Glutamatergic neuron (in vitro differentiated cells): ENCODE measurements at places on chromosomes 12 and 14. TPM values are rescaled to one million over a fixed set of nuclear protein-coding genes. Genes with fewer than 3 reads are reported as not detected.

Gene IFNG-AS1
- total RNA-seq = not detected

Gene RNF212B
- total RNA-seq = not detected

Gene PIWIL1
- not detected for total RNA-seq

Gene PHETA1
- 33.2 TPM for total RNA-seq

Gene KERA
- total RNA-seq = not detected

Gene ENDOU
- total RNA-seq = not detected

Gene MMP19
- not detected for total RNA-seq

Gene GPR84
- not detected for total RNA-seq

Gene SLC10A1
- not detected for total RNA-seq

Gene PSME2
- 58.9 TPM for total RNA-seq

Gene PPP4R4
- 1.6 TPM for total RNA-seq

Gene LTB4R
- 7.1 TPM for total RNA-seq

Gene CFAP54
- 0.15 TPM for total RNA-seq

Gene ACVRL1
- 0.39 TPM for total RNA-seq

Gene KLRC1
- not detected for total RNA-seq

Gene PRH2
- total RNA-seq = not detected

Gene SUPT16H
- 97.6 TPM for total RNA-seq

Gene LRP1-AS
- total RNA-seq = not detected

Gene LRP1
- total RNA-seq = 125 TPM

Gene ZFYVE1
- total RNA-seq = 43.7 TPM

Gene KLRG1
- 5.2 TPM for total RNA-seq

Gene PWP1
- 42.2 TPM for total RNA-seq

Gene C12orf42
- not detected for total RNA-seq

Gene VWF
- total RNA-seq = 0.37 TPM

Gene NGB
- total RNA-seq = 0.22 TPM

Gene MYL2
- total RNA-seq = not detected

Gene GRIP1
- total RNA-seq = 67.1 TPM

Gene ZNF385A
- total RNA-seq = 26.6 TPM

Gene NEUROD4
- total RNA-seq = 206 TPM

Gene GPR132
- total RNA-seq = not detected

Gene DACT1
- total RNA-seq = 39.9 TPM

Gene DLST
- total RNA-seq = 114 TPM

Gene CPM
- not detected for total RNA-seq

Gene NANOG
- total RNA-seq = 1.3 TPM

Gene ZDHHC22
- 77.3 TPM for total RNA-seq

Gene HOXC13
- not detected for total RNA-seq

Gene SERPINA3
- not detected for total RNA-seq

Gene STRAP
- total RNA-seq = 159 TPM

Gene OASL
- not detected for total RNA-seq

Gene PLEKHG7
- total RNA-seq = not detected

Gene ETFBKMT
- 2.2 TPM for total RNA-seq

Gene SLC25A47
- total RNA-seq = not detected

Gene FAR2
- 6.9 TPM for total RNA-seq

Gene KRT76
- total RNA-seq = not detected

Gene TAS2R7
- 0.39 TPM for total RNA-seq

Gene POTEM
- not detected for total RNA-seq

Gene STXBP6
- 0.49 TPM for total RNA-seq

Gene HAL
- not detected for total RNA-seq

Gene SAMD15
- 0.47 TPM for total RNA-seq

Gene DIO3
- not detected for total RNA-seq

Gene RND1
- 1.8 TPM for total RNA-seq

Gene FNTB
- 15.2 TPM for total RNA-seq

Gene SCAF11
- 63.4 TPM for total RNA-seq

Gene PNN
- 102 TPM for total RNA-seq

Gene ESR2
- total RNA-seq = 0.66 TPM

Gene SENP1
- 24.2 TPM for total RNA-seq

Gene CFAP251
- total RNA-seq = 2.8 TPM

Gene TMEM229B
- 7.5 TPM for total RNA-seq

Gene RPL10L
- not detected for total RNA-seq

Gene TPPP2
- total RNA-seq = not detected
